ENCODE measurements at places on chromosomes 6 and 20.
A peak's percentile ranks its signal among the peaks of the same experiment; 100 is the strongest.

- DNase-seq: no peak
Observed at GRCh38 chr20:32332614-32333013, 25.5 kb upstream of the ASXL1 start.

GRCh38 chr20:36036688-36037087 lies 68.3 kb downstream of the CNBD2 start:
- no peak for DNase-seq

GRCh38 chr6:145731447-145731846 lies 3.9 kb downstream of the EPM2A start:
- DNase-seq: no peak

- no peak for DNase-seq
Observed at GRCh38 chr6:26172608-26172968, 85.4 kb downstream of the HFE start.

DNA sequence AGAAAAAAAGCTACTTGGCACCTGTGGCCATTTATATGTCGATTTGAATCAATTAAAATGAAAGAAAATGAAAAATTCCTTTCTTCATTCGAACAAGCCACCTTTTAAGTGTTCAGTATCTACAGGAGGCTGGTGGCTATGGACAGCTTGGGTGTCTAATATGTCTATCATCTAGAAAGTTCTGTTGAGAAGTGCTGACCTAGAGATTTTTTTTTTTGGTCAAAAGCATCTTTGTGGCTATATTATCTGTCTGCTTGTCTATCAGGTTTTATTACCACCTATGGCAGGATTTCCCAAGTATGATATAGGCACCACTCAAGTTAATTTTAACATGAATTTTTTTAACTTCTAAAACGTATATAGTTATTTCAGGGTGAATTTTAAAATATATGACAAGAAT lies 250.8 kb downstream of the TSHZ2 start:
- DNase-seq: no peak

- no peak for DNase-seq
Observed at GRCh38 chr6:23870496-23870895, 255.5 kb upstream of the NRSN1 start.

DNA sequence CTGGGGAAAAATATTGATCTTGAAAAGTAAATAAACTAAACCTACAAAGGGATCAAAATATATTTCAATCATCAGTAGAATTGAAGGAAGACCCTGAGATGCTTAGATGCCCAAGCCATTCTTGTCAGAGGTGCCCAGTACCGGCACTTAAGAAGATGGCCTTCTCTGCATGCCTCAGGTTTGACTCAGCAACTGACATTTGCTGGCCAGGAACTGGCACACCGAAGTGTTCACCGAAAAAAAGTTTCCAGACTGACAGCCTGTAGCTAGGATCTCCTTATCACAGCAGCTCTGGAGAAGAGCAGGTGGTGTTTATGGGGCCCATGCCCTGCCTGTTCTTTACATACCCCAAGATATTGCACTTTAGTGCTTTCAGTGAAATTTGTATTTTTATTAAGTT lies 203.2 kb downstream of the MOXD1 start:
- DNase-seq: no peak

DNA sequence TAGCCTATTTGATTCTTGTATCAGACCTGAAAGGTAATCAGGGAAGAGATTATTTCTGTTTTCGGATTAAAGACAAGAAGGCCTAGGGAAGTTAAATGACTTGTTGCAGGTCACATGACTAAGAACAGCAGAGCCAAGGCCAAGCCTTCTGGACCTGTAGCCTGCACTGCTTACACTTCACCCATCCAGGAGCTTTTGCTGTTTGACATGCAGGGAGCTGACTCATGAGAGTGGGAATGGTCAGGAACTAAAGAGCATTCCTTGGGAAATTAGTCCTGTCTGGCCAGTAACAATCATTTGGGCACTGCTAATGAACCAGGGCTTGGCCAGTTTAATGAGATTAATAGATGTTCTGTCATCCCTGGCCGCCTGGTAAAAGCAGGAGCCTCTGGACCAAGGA lies 46.8 kb downstream of the EIF2S2 start:
- DNase-seq: peak; percentile 23

DNA sequence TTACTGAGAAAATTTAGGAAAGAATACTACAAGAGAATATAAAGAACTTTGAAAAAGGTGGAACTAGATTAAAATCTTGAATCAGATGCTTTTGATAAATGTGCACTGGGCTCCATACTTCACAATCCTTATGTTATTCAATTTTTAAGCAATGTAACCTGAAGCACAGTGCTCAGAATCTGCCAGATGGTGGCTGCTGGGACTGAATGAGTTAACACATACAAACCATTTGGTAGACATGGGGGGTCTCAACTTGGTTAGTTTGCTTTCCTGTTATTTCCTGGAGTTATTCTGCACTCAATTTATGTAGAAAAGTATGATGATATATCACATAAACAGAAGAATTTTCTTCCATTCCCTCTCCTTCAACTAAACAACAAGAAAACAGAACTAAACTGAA lies 326.5 kb downstream of the RNGTT start:
- DNase-seq: no peak

- peak; percentile 85 for DNase-seq
Observed at GRCh38 chr20:4064144-4064909, 49.0 kb upstream of the RNF24 start.

GRCh38 chr20:51230727-51231126 lies 207.8 kb upstream of the KCNG1 start:
- no peak for DNase-seq

- DNase-seq: no peak
Observed at GRCh38 chr6:89559487-89559886, 79.1 kb downstream of the LYRM2 start.

- DNase-seq: no peak
Observed at GRCh38 chr6:71238351-71238750, 50.3 kb upstream of the OGFRL1 start.

DNA sequence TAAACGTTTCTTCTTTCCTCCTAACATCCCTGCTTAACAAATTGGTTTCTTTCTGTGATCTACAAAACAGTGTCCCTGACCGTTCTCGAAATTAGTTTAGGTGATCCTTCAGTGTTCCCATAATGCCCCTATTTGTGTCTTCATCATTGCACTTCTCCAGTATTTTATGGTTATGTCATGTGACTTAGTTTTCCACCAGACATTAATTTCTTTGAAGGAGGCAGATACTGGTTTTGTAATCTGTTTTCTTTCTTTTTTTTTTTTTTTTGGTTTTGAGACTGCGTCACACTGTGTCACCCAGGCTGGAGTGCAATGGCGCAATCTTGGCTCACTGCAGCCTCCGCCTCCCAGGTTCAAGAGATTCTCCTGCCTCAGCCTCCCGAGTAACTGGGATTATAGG lies 49.2 kb downstream of the FAM217A start:
- DNase-seq: no peak

DNA sequence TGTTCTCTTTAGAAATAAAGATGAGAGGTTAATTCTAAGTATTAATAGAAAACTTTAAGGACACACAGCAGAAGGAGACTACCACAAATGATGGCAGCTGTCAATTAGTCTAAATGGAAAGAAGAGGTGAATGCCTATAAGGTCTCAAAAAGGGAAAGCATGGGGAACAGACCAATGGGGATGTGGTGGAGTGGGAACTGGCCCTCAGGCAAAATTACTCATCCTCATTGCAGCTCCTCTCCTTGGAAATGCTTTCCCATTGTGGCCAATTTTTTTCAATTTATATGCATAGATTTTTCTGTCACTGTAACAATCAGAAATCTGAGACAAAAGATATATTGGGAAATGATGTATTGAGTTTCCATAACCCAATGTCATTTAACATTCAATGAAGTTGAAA lies 222.9 kb upstream of the DEFB112 start:
- DNase-seq: no peak

DNA sequence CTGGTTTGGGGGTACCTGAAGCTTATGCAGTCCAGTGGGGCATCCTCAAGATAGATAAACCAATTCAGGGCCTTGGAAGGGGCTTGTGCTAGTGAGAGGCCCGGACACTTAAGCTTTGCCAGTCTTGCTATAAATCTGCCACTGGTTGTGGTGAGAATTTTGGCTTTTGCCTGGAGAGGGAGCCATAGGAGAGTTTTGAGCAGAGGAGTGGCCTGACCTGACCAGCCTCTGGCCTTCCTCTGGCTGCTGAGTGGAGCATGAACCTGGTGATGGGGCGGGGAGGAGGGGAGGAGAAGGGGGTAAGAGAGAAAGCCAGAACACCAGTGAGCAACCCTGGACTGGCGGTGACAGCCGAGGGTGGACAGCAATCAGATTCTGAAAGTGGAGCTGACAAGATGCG lies 7.1 kb downstream of the TMEM74B start:
- no peak for DNase-seq

- DNase-seq: no peak
Observed at GRCh38 chr6:9401960-9402359, 966.6 kb upstream of the SLC35B3 start.

DNA sequence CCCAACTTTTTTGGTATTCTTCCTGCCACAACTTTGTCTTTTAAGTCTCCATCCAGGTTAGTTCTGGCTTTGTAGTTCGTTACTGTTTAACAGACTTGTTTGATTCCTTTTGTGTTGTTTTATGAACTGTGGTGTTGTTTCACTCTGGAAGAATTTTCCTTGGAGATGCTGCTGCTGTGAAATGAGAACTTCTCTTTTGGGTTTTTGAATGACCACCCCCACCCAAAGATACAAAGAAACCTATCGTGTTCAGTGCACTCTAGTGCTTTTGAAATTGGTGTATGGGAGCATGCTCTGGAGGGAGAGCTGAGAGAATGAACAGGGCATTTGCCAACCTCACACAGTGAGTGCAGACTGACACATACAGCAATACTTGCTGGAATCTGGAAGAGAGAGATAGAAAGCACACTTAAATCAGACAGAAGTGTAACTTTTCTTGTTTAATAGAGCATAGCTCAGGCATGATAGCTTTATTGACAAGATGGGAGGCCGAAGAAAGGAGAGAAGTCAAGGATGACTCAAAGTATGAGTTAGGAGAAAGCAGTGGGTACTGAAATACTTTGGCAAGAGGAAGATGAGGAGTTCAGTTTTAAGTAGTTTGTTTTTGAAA lies 293.1 kb downstream of the SOX4 start:
- no peak for DNase-seq

GRCh38 chr6:73169111-73169510 lies 56.2 kb downstream of the KHDC1L start:
- DNase-seq: no peak

DNA sequence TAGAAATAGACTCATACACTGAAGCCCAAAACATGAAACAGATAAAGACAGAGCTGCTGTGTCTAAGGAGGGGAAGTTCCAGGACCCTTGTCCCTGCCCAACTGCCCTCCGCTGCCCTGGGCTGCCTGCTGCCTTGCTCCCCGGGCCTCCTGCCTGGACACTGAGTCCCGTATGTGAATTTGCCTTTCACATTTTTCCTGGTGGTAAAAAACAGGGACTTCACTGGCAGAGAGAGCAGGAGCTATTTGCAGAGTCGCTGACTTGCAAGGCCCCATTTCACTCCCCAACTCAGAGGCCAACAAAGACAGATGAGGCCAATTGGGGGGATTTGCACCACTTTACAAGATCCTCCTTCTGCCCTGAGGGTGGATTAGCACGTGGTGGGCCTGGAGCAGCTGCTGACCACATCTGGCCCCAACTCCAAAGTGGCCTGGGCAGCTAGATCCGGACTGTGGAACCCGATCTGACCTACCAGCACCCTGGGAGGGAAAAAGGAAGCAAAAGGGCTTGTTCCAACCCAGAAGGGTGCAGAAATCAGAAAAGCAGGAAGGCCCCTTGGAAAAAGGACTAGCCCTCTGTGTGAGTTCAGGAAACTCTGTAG lies 61.4 kb downstream of the NOL4L start:
- no peak for DNase-seq

DNA sequence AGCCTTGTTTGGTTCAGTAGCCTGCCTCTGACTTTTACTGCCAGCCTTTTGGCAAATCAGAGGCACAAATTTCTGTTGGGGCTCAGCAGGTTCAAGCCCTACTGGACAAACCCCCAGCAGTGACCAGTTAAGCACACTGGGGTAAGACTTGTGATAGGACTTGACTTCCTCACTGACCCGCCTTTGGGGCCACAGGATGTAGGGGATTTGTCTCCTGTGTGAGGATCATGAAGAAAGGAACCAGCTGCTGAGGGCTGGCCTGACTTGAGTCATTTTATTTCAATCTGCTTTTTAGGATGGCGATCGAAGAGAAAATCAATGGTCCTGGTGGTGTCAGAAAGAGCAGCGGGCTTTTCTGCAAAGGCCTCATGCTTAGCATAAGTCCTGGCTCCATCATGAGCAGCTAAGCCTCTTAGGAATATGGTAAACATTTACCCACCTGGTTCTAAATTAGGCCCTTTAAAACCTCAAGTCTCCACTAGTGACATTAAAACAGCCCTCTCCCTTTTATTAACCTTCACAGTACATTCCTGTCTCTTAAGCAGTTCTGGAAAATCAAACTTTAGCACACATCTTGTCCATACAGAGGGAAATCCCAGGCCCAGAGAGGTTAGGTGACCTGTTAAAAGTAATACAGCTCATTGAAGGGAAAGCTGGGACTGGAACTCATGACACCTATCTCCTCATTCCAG lies 16.6 kb downstream of the CHMP4B start:
- no peak for DNase-seq

- no peak for DNase-seq
Observed at GRCh38 chr6:49582529-49582928, 32.1 kb downstream of the C6orf141 start.

DNA sequence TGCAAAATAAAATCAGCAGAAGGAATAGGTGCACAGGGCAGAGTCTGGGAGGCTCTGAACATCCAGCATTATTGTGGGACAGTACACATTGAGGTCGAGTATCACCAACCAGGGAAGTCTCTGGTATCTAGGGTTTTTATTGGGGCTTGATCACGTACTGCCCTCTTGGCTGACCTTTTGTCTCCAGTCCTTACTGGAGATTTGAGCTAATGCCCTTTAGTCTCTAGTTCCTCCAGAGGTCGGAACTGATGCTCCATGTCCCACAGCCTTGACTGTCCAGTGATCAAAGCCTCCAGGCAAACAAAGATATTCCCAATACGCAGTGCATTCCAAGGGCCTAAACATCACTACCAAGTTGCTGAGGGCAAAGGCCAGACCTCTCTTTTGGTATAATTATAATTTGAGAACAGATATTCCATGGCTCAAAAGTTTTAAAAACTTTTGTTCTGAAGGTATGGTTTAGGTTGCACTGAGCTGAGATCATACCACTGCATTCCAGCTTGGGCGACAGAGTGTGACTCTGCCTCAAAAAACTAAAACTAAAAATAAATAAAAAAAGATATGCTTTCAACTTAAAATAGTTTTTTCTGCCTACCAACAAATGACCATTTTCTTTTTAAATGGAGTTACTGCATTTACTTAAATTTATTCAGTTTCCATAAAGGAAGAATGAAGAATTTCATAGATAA lies 56.9 kb upstream of the DYNLRB1 start:
- no peak for DNase-seq
